ENCODE measurements at places on chromosomes 11 and 22.

DNA sequence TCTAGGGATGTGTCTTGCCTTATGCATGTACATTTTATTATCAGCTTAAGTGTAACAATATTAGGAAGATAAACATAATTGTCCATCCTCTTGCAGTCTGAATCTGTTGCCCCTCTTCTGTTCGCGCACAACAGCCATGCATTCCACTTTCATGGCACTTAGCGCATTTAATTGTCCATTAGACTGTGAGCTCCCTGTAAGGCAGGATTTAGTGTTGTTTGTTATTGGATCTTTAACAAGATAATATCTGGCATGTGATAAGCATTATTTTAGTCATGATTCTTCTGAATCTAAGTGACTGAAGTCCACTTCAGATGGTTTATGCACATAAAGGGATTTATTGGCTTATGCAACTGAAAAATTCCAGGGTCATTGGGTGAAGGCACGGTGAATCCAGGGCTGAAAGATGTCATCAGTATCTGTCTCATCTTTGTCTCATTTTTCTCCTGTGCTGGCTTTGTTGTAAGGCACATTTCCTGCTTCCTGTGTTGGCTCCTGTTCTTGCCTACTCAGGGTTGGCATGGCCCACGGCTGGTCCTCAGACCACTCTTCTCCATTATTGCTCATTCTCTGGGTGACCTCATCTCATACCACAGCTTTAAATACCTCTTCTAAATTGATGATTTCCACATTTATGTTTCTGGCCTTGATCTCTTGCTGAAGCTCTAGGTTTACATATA is 37.6 kb downstream of the ATXN10 start:
- DNase-seq, result no peak
- H3K36me3 ChIP-seq, result peaks cover 16% of the 10 kb centered on the region
- H3K4me3 ChIP-seq, result no peak overlapping the region
- no peak overlapping the region for H3K27ac ChIP-seq

GRCh38 chr11:73426219-73426850 is 50.1 kb downstream of the RELT start:
- no peak for DNase-seq
- H3K27me3 ChIP-seq, result no peaks in the 10 kb centered on the region
- no peak overlapping the region for H3K27ac ChIP-seq
- no peaks in the 10 kb centered on the region for H3K36me3 ChIP-seq
- H3K4me3 ChIP-seq, result no peak overlapping the region
- no peaks in the 10 kb centered on the region for H3K4me1 ChIP-seq

DNA sequence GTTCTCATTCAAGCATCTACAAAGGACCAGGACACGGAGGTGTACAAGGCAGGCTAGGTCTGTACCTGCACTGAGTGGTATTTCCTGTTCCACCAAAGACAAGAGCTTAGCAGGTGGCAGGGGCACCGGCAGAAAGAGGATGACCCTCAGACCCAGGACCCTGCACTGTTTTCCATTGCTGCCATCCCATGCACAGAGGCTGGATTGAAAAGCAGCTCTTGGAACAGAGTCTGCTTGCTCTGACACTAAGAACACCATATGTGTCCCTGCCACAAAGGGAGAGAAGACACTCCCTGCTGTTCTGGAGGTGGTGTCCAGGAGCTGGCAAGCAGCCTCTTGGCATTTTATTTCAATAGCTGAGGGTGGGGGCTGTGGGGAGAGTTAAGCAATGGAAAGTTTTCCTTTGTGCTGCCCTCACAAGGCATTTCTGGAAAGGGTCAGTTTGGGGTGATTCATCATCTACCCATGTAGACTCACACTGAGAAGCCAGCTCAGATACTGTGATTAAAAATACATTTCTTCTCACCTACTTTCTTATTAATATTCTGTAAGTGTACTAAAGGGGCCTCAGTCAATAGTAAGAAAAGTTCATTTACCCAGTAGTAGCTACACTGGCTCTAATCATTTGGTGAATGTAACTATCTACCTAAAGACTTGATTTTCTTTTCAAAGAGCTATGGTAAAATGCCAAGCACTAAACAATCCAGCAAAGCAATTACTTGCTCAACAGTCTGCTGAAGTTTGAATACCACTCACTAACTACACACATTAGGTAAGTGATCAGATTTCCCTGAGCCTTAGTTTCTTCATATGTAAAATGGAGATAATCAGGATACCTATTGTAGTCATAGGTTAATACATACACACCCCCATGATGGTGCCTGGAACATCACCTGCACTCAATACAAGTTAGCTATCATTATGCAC is 55.2 kb downstream of the SLC1A2 start:
- H3K27ac ChIP-seq, result peak overlapping the region; percentile 70
- H3K36me3 ChIP-seq, result no peaks in the 10 kb centered on the region
- no peak overlapping the region for H3K4me3 ChIP-seq
- H3K4me1 ChIP-seq, result peaks cover 4% of the 10 kb centered on the region

- H3K27ac ChIP-seq, result no peak overlapping the region
- DNase-seq, result no peak
- H3K4me1 ChIP-seq, result peaks cover 3% of the 10 kb centered on the region
- no peaks in the 10 kb centered on the region for H3K36me3 ChIP-seq
These were observed 1.1 kb upstream of the TTLL8 start for GRCh38 chr22:50058906-50059880.

DNA sequence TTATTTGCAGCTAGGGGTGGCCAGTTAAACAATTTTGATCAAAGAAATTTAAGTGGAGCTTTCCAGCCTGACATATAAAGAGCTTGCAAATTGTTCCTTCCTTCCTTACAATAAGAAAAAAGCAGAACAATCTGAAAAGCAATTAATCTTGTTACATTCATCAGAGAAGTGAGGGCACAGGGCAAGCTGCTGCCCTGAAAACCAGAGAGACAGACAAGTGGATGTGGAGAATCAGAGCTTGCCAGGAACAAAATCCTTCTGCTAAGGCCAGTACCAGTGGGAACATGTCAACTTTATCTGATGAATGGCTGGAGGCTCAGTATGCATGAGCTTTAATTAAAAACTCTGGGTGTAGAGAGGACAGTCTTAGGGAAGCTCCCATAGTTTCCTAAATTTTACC is 8.8 kb downstream of the CCDC179 start:
- no peaks in the 10 kb centered on the region for H3K36me3 ChIP-seq
- no peak for DNase-seq
- H3K27ac ChIP-seq, result no peak overlapping the region
- H3K4me3 ChIP-seq, result no peak overlapping the region
- no peaks in the 10 kb centered on the region for H3K4me1 ChIP-seq
- H3K27me3 ChIP-seq, result no peaks in the 10 kb centered on the region

- no peak overlapping the region for H3K27ac ChIP-seq
- no peaks in the 10 kb centered on the region for H3K4me1 ChIP-seq
- no peaks in the 10 kb centered on the region for H3K27me3 ChIP-seq
- DNase-seq, result peak; percentile 34
These were observed 555.8 kb downstream of the BUD13 start for GRCh38 chr11:116217006-116217405.

DNA sequence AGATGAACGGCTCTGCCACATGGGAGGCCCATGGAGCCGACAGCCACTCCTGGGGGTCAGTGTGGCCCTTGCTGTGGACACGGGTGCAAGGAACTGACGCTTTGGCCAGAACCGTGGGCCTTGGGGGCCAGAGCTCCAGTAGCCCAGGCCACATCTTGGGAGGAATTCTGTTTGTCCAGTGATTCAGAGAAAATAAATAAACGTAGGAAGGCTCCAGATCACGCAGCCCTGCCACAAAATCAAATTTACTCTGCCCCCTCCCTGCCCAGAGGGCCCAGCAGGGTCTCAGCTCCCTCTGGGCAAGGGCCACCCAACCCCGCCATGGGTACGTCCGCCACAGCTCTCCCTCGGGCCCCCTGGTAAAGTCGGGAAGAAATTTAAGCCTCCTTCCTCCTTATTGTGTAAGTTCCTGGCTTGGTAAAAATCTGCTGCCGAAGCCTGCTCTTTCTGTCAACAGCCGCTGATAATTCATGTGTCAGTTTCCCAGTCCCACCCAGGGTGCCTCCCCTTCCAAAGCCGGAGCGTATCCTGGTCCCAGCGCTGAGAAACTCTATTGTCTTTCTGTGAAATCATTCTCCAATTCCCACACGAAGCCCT is 6.9 kb upstream of the MUC5AC start:
- no peaks in the 10 kb centered on the region for H3K4me1 ChIP-seq
- H3K4me3 ChIP-seq, result no peak overlapping the region
- H3K36me3 ChIP-seq, result no peaks in the 10 kb centered on the region
- no peak overlapping the region for H3K27ac ChIP-seq

DNA sequence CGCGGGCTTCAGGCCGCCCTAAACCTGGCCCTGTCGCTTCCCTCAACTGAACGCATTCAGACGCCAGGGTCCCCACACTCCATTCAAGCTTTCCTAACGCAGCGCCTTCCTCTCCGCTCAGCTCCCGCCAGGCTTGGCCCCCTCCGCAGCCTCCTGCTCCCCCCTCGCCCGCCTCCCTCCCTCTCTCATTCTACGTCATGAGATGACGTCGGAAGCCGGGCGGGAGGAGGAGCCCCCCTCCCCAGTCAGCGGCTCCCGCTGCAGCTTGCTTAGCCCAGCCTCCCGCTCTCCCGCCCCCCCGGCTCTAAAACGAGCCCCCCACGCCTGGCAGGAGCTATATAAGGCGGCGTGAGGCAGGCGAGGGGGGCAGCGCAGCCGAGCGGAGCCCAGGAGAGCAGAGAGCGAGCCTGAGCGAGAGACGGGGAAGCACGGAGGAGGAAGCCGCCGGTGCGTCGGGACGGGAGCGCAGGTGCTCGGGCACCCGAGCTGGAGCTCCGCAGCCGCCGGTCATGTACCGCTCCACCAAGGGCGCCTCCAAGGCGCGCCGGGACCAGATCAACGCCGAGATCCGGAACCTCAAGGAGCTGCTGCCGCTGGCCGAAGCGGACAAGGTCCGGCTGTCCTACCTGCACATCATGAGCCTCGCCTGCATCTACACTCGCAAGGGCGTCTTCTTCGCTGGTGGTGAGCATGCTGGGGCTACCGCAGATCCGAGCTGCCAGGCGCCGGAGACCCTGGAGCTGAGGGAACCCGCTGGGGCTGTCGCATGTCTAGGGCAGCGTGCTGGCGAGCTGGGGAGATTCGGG is at the start of gene NPAS4:
TSS of gene NPAS4 (plus strand) at position 365 of the 806 bp plus-strand sequence. CDS start at position 510, 145 bp downstream.
- peaks cover 35% of the 10 kb centered on the region for H3K4me1 ChIP-seq
- no peak for DNase-seq
- H3K36me3 ChIP-seq, result no peaks in the 10 kb centered on the region
- H3K4me3 ChIP-seq, result no peak within 1 kb of the TSS
- H3K27ac ChIP-seq, result no peak within 1 kb of the TSS

DNA sequence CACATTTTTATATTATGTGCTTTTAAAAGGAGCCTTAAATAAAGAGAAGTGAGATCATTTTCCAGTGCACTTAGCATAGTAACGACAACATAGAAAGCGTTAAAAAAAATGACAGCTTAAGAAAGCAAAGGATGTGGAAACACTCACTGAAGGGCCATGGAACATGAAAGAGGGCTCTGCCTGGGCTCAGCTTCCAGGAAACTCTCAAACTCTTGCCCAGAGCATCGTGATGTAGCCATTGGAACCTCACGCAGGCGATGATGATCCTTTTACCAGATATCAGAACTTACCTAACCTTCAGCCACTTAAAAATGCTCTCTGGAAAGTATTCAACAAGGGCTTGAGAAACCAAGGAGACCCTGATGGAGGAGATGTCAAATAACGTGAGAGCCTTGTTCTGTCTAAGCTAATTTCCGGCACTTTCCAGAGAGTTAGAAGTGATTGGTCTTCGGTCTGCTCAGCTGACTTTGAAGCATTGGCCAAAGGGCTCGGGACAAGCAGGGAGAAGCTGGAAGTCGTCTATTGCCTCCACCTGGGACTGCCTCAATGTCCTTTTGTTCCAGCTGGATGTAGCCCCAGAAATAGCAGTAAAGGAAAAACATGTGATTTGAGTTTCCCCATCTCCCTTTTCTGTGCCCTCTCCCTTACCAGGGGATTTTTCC is 21.5 kb upstream of the ETS1 start:
- no peaks in the 10 kb centered on the region for H3K36me3 ChIP-seq
- DNase-seq, result no peak
- H3K4me1 ChIP-seq, result no peaks in the 10 kb centered on the region
- peak overlapping the region; percentile 70 for H3K27ac ChIP-seq

DNA sequence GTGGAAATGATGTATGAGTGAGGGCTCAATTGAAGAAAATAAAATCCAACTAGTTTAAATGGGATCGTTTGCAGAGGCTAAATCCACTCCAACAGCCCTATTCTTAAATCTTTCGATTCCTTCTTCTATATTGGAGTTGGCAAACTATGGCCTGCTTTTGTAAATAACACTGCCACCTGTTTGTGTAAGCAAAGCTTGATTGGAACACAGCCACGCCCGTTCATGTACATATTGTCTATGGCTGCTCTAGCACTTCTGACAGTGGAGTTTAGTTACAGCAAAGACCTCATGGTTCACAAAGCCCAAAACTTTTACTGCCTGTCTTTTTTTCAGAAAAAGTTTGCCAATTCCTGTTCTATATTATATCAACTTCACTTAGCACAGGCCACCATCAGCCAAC is 40.6 kb upstream of the RCN1 start:
- no peak overlapping the region for H3K27ac ChIP-seq
- H3K36me3 ChIP-seq, result no peaks in the 10 kb centered on the region
- no peak overlapping the region for H3K4me3 ChIP-seq
- H3K27me3 ChIP-seq, result peaks cover 17% of the 10 kb centered on the region

- H3K4me3 ChIP-seq, result no peak overlapping the region
- no peaks in the 10 kb centered on the region for H3K36me3 ChIP-seq
- H3K27ac ChIP-seq, result no peak overlapping the region
- DNase-seq, result no peak
These were observed 46.6 kb downstream of the KCNC1 start for GRCh38 chr11:17781221-17781620.

DNA sequence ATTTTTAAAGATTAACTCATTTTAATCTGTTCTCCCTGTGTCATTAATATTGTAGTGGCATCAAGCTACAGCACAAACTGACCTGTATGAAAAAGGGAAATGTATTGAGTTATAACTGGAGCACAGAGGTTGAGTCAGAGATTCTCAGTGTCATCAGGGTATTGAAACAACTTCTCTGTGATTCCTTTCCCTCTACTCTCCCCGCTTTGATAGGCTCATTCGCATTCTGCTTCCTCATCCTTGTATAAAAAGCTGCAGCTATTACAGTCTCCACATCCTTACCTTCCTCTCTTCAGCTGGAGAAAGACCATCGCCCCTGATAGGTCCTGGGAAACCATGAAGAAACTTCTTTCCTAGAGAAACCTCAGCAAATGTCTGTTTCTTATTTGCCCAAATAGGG is 90.0 kb downstream of the BDNF start:
- no peak overlapping the region for H3K27ac ChIP-seq
- no peak for DNase-seq
- H3K4me1 ChIP-seq, result no peaks in the 10 kb centered on the region
- no peak overlapping the region for H3K4me3 ChIP-seq
- no peaks in the 10 kb centered on the region for H3K36me3 ChIP-seq

GRCh38 chr11:107821199-107821927 is 37.2 kb downstream of the SLC35F2 start:
- no peak overlapping the region for H3K27ac ChIP-seq
- peaks cover 15% of the 10 kb centered on the region for H3K4me1 ChIP-seq
- H3K36me3 ChIP-seq, result no peaks in the 10 kb centered on the region
- DNase-seq, result no peak

GRCh38 chr11:133530501-133530835 is 1.8 kb downstream of the OPCML start:
- peaks cover 39% of the 10 kb centered on the region for H3K27me3 ChIP-seq
- no peaks in the 10 kb centered on the region for H3K4me1 ChIP-seq
- H3K4me3 ChIP-seq, result no peak overlapping the region
- no peaks in the 10 kb centered on the region for H3K36me3 ChIP-seq

GRCh38 chr11:67691149-67691548 is 16.7 kb upstream of the ALDH3B2 start:
- H3K27ac ChIP-seq, result no peak overlapping the region
- peaks cover 5% of the 10 kb centered on the region for H3K27me3 ChIP-seq
- DNase-seq, result no peak

- no peaks in the 10 kb centered on the region for H3K36me3 ChIP-seq
- no peaks in the 10 kb centered on the region for H3K27me3 ChIP-seq
- DNase-seq, result no peak
These were observed 1166.6 kb downstream of the TBC1D22A start for GRCh38 chr22:47929073-47929472.
